ENCODE measurements at places on chromosomes 6 and 20.

DNA sequence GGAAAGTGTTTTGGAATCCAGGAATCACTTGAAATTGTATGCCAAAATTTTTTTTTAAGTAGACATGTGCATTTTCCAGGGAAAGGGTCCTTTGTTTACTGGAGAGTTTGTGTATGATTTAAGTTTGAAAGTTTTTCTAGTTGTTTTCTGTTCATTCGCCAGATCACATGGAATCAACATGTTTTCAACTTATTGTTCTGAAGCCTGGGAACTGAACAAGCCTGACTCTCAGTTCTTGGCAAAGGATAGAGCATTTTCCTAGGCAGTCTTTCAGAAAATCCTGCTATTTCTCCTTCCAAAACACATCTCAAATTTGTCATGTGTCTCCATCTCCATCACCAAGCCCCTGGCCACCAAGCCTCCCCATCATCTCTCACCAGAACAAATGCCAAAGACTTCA lies 374.8 kb downstream of the MAFB start:
- DNase-seq = no peak

DNA sequence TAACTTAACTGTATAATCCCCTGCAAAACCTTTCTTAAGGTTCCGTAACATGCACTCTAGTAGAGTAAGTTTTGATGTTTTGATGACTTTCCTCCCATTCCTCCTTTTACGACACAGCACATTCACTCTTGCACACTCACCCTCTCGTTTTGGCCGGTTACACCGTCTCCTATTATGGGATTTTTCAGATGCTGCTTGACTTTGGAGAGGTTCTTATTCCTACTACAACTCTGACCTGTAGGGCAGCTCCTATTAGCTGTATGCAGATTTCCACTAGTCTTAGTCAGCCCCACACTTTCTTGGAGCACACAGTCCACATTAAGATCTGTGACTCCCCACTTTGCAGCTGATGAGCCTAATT lies 223.7 kb upstream of the SYNCRIP start:
- DNase-seq = no peak

- no peak for DNase-seq
Measured at GRCh38 chr20:58877976-58878360, 25.5 kb downstream of the GNAS start.

GRCh38 chr6:115677198-115677597 lies 383.5 kb downstream of the FRK start:
- no peak for DNase-seq

GRCh38 chr6:7051780-7052442 lies 55.9 kb upstream of the RREB1 start:
- no peak for DNase-seq

GRCh38 chr6:46113370-46113769 lies 16.4 kb upstream of the ENPP4 start:
- DNase-seq = no peak

- DNase-seq = no peak
Measured at GRCh38 chr6:63352544-63353285, 32.9 kb upstream of the LGSN start.

- DNase-seq = no peak
Measured at GRCh38 chr6:119871520-119871919, 522.0 kb upstream of the MAN1A1 start.

- DNase-seq = no peak
Measured at GRCh38 chr6:138988469-138988834, 399 bp upstream of the REPS1 start.

DNA sequence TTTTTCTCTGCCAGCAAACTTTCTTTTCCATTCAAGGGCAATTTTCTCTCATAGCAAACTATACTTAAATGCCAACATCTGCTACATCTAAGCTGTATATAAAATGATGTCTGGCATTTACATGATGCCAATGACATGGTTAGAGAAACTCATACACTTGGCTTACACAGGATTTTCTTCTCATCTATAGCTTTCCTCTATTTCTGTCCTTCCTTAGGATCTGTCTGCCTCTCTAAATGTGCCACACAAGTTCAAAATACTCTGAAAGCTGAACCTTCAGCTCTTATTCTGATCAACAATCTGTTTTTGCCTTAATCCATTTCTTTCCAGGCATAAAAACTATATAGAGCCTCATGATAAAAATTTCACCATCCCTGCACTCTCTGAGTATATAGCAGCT lies 290.9 kb upstream of the RNF217 start:
- no peak for DNase-seq

GRCh38 chr20:63044204-63044600 lies 37.4 kb upstream of the BHLHE23 start:
- no peak for DNase-seq

DNA sequence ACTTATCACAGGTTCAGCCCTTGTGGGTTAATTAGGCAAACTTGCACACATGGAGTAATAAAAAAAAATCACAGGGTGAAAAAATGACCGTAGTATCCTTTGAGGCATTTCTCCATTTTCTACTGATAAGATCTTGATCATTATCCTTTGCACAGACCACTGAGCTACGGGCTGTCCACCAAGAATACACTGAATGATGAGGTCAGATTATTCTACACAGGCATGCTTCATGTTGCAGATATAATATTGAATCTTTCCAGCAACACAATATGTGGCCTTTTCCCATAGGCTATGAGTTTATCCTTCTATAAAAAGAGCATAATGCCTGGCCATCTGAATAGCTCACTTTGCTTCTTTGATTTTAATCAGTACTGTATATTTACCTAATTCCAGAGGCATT lies 168.9 kb downstream of the FRK start:
- no peak for DNase-seq

DNA sequence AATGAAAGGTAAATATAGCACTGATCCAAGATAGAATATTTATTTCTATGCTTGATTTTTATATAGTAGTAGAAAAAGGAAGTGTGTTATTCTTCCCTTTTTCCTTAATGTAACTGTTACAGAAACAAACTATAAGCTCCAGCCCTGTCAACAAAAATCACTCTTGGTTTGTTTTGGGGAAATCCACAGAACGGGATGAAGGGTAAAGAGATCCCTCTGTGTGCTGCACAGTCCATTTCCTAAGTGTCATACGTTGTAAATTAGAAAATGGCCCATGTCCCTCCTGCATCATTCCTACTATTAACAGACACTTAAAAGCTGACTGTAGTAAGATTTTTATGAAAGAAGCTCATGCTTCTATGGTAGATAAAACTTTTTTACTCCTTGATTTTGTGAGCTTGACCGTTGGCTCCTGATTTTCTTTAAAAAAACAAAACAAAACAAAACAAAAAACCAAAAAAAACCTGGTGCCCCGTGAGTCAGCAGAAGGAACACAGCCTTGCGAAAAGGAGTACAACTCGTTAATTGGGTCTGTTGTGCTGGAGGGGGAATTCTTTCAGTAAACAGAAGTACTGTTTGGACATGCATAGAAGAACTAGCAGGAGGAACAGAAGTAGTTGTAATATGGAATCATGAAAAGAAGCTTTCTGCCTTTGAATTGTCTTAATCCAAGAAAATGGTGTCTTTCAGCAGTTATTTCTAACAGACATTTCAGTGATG lies 67.5 kb downstream of the RTN4IP1 start:
- DNase-seq = no peak

GRCh38 chr20:39135885-39136544 lies 173.9 kb downstream of the DHX35 start:
- no peak for DNase-seq

- no peak for DNase-seq
Measured at GRCh38 chr6:148269386-148269785, 73.3 kb upstream of the SASH1 start.

GRCh38 chr6:84447651-84448050 lies 220.2 kb upstream of the CEP162 start:
- no peak for DNase-seq

DNA sequence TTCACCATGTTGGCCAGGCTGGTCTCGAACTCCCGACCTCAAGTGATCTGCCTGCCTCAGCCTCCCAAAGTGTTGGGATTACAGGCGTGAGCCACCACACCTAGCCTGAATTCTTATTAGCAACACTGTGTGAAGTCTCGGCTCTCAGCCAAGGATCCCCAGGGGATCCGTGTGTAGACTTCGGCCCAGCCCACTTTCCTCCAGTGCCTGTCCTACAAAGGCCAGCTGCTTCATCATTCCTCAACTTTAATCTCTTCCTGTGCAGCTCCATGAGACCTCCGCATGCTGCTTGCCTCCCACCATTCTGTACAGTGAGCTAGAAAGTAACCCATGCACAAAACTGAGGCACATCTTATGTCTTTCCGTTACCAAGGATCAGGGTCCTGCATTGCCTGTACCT lies 71.8 kb downstream of the SAMD3 start:
- no peak for DNase-seq

- DNase-seq = no peak
Measured at GRCh38 chr20:43917380-43917779, 2.7 kb downstream of the TOX2 start.

- no peak for DNase-seq
Measured at GRCh38 chr6:31681135-31681671, 336 bp upstream of the LY6G5C start.

GRCh38 chr6:111993342-111993741 lies 60.6 kb upstream of the CCN6 start:
- no peak for DNase-seq

GRCh38 chr6:3619201-3619600 lies 132.3 kb downstream of the PXDC1 start:
- DNase-seq = no peak

GRCh38 chr6:129340983-129341382 lies 369.0 kb downstream of the ARHGAP18 start:
- DNase-seq = no peak

DNA sequence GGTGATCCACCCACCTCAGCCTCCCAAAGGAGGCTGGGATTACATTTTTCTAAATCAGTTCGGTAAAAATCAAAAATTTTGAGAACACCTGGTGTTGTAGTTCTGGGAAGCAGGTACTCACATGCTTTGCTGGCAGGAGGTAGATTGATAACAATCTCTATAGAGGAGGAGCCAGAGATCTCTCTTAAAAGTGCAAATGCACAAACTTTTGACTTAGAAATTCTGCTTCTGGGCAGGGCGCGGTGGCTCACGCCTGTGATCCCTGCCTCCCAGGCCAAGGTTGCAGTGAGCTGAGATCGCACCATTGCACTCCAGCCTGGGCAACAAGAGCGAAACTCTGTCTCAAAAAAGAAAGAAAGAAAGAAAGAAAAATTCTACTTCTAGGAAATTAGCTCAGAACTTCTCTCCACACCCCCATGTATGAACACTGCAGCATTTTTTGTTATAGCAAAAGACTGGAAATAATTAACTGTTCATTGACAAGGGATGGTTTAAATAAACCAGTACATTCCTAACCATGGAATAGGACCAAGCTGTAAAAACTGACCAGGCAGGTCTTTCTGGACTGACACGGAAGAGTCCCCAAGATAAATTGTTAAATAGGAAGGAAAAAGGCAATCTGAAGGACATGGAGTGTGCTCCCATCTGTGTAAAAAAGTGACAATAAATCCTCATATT lies 14.4 kb upstream of the TRIB3 start:
- no peak for DNase-seq
